ENCODE measurements at places on chromosomes 5 and 9.

DNA sequence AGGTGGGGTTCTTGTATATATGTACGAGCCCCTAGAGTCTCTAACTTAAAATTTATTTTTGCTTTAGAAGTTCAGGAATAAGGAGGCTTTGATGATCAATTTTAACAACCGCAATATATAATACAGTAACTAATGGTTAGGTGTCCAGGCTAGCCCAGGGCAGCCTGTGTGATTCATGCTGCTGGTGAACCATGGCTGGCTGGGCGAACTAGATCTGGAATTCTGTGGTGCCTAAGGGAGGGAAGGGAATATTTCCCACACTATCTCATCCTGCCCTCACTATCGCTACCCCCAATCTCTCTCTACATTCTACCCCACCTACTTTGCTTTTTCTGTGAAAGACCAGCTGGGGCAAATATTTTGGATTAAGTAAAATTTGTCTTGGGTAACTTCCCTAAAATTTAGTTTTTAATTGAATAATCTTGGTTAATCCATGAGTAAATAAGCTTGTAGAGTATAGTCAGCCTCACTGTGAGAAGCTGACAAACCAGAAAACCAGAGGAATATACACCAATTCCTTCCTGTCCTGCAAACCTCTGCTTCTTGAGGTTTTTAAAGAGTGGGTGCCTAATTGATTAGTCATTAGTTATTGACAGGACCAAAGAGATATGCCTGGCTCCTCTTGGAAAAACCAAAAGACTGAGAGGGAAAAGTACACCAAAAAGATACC is 115.1 kb upstream of the CCDC152 start:
- no peak for DNase-seq

DNA sequence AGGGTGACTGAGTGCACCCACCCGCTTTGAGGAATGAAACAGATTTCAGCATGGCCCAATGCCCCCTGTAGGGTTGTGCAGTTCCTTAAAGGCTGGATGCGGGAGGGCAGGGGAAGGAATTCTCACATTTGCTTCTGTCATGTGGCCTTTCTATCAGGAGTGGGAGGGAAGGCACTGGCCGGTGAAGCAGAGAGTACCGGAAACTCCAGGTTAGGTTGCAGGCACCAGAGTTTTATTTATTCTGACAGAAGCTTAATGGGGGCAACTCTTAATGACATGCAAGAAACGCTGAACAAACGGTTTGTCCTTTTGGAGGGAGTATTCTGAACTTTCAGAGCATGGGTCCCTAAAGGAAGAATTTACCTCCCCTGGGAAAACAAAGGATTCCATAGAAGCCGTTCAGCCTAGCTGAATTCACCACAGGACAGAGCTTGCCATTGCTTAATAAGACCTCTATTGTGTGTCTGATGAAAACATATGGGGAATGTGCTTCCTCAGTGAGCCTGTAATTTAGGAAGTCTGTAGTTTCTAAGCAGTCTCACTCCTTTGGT is 44.1 kb upstream of the EQTN start:
- DNase-seq = no peak

DNA sequence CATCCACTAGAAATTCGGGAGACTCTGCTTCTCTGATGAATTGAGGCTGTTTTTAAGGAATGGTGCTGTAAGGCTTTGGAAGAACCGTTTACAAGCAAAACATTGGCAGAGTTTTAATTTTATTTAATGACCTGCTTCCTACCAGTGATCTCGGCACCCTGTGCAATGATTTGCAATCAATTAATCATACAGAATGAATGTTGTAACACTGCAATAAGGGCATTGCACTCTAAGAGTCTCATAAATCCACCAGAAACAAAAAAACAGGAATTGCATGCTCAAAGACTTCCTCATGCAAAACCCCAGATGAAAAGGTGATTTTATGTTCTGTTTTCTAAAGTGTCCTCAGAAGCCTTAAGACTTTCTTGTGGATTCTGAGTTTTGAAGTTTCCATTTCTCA is 295.7 kb downstream of the ARHGEF28 start:
- no peak for DNase-seq

DNA sequence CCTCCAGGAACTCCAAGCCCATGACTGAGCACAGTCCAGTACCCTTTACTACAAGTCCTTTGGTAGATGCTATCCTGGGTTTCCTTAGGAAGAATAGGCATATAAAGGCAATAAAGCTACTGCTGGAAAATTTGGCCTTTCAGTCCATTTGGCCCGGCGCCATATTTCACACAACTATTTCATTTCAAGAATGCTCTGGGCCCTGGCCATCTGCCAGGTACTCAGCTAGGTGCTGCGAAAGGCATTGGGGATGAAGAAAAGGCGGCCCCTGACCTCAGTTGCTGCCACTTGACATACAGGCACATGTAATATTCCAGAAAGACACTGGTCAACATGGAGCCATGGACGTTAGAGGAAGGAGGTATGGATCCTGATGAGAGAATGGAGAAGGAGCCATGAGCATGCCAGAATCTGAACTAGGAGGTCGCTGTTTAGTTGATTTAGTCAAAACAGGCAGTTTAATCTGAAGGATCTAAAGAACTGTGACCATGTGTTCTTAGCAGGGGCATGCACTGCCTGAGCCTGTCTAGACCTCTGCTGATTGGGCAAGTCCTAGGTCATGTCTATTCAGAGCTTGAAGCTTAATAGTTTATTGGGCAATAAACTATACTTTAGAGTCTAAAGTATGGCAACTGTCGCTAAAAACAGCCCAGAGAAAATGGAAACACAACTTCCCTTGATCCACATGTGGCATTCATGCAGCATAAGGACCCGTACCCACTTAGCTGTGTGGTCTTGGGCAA is 149.3 kb downstream of the MELK start:
- DNase-seq = peak; percentile 19

DNA sequence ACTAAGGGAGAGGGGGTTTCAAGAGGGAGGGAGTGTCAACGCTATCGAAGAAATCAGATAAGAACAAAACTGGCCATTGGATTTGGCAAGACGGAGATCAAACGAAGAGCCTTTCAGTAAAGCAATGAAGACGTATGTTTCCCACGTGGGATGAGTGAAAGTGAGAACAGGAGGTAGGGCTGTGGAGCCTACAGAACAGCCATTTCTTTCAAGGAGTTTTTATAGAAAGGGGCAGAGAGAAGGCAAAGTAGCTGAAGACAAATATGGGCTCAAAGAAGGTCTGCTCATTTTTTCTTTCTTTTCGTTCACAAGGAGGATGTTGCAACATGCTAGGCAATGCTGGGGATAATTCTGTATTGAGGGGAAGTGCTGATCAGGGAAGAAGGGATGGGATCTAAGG is 98.3 kb downstream of the SUSD1 start:
- no peak for DNase-seq

GRCh38 chr9:105921057-105921726 is 226.9 kb downstream of the TMEM38B start:
- DNase-seq = no peak

- no peak for DNase-seq
These were observed 49.7 kb upstream of the FST start for GRCh38 chr5:53430618-53431252.

GRCh38 chr9:132743931-132744479 is 73.7 kb downstream of the GTF3C4 start:
- DNase-seq = no peak

Data from HS-27A (cell line).